ENCODE measurements at places on chromosomes 5 and 9. TPM values are rescaled to one million over a fixed set of nuclear protein-coding genes. Genes with fewer than 3 reads are reported as not detected.
A peak's percentile ranks its signal among the peaks of the same experiment; 100 is the strongest.

CAPSL gene
- total RNA-seq, result not detected

ACSL6 gene
- 0.52 TPM for total RNA-seq

- no peak overlapping the region for H3K4me3 ChIP-seq
- no peak overlapping the region for H3K27ac ChIP-seq
- no peak for DNase-seq
Measured at GRCh38 chr9:121976751-121977150, 116.4 kb downstream of the TTLL11 start.

DNA sequence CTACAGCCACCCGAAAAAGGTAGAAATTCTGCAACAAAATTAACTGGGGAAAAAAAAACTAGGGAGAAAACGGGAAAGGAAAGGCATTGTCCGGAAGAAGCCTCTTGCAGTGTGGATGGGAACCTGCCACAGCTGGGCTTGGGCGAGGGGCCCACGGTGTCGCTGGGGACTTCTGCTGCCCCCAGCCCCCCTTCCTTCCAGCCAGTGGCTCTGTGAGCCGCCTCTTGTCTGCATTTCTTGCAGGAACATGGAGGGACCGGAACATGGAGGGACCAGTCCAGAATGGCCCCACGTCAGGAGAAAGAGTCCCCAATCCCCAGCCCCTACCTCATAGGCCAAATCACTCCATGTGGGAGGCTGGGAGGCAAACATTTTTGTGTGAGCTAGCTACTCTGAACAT lies 36.9 kb upstream of the EXOC3 start:
- H3K4me1 ChIP-seq, result no peaks in the 10 kb centered on the region
- no peak overlapping the region for H3K4me3 ChIP-seq
- H3K27me3 ChIP-seq, result peaks cover 36% of the 10 kb centered on the region
- H3K27ac ChIP-seq, result no peak overlapping the region
- peak; percentile 19 for DNase-seq

- H3K4me1 ChIP-seq, result no peaks in the 10 kb centered on the region
- no peak for DNase-seq
- H3K36me3 ChIP-seq, result no peaks in the 10 kb centered on the region
- no peaks in the 10 kb centered on the region for H3K27me3 ChIP-seq
- no peak overlapping the region for H3K27ac ChIP-seq
Measured at GRCh38 chr5:97967292-97967691, 784.2 kb upstream of the RIOK2 start.

DNA sequence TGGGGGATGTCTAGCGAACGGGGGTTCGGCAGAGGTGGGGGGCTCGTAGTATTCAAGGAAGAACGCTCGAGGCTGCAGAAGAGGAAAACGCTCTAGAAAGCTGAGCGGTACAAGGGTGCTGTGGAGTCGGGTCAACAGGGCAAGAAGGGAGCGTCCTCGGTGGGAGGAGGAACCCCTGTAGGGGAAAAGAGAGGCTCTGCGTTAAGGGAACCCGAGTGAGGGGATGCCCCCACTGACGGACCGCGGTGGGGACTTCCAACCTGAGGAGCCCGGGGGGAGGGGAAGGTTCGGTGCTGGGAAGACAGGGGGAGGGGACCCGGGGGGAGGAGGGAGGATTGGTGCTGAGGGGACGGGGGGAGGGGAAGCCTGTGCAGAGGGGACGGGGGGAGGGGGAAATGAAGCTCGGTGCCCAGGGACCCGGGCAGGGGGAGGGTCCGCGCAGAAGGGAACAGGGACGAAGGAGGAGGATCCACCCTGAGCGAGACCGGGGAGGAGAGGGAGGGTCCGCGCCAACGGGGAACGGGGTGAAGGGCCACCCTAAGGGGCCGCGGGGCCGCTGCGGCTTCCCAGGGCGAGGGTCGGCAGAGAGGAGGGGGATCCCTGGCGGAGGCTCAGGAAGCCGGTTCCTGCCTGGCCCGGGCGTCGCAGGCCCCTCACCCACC lies 621 bp downstream of the NR6A1 start:
- H3K4me3 ChIP-seq, result peak overlapping the region; percentile 91
- no peaks in the 10 kb centered on the region for H3K36me3 ChIP-seq
- H3K4me1 ChIP-seq, result peaks cover 8% of the 10 kb centered on the region

DNA sequence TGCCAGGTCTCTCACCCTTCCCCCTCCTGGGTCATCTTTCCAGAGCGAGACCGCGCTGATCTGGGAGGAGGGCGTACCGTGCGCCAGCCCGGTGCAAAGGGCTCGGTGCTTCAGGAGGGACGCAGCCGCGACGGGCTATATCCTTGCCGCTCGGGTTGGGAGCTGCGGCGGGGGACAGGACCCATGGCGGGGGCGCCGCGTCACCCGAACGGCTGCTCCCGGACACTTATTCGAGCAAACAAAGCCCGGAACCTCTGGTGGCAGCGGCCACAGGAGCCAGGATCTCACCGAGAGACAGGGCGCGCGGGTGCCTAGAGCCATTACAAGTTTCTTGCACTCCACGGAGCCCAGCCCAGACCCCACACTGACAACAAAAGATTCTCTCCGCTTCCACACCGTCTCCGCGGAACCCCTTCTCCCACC lies 1.3 kb downstream of the SEMA6A start:
- no peaks in the 10 kb centered on the region for H3K36me3 ChIP-seq
- peak overlapping the region; percentile 63 for H3K27ac ChIP-seq
- H3K4me1 ChIP-seq, result peaks cover 11% of the 10 kb centered on the region
- DNase-seq, result peak; percentile 34
- H3K4me3 ChIP-seq, result peak overlapping the region; percentile 73

GRCh38 chr9:136942881-136943230 lies 1.7 kb downstream of the FBXW5 start:
- H3K4me1 ChIP-seq, result peaks cover 36% of the 10 kb centered on the region
- peaks cover 36% of the 10 kb centered on the region for H3K36me3 ChIP-seq
- H3K4me3 ChIP-seq, result peak overlapping the region; percentile 88
- peak overlapping the region; percentile 94 for H3K27ac ChIP-seq
- DNase-seq, result no peak

GRCh38 chr9:115373710-115374045 lies 255.7 kb upstream of the TNC start:
- H3K27me3 ChIP-seq, result no peaks in the 10 kb centered on the region
- no peak overlapping the region for H3K4me3 ChIP-seq
- H3K4me1 ChIP-seq, result no peaks in the 10 kb centered on the region
- H3K27ac ChIP-seq, result no peak overlapping the region

Data from psoas muscle (tissue), 8 donors.